CD4-positive, alpha-beta T cell treated with Interferon alpha-2 for 1 hour (primary cell): ENCODE measurements at places on chromosomes 12 and 14.

GRCh38 chr14:65846196-65846868 lies 433.8 kb downstream of the FUT8 start:
- peak; percentile 74 for DNase-seq

DNA sequence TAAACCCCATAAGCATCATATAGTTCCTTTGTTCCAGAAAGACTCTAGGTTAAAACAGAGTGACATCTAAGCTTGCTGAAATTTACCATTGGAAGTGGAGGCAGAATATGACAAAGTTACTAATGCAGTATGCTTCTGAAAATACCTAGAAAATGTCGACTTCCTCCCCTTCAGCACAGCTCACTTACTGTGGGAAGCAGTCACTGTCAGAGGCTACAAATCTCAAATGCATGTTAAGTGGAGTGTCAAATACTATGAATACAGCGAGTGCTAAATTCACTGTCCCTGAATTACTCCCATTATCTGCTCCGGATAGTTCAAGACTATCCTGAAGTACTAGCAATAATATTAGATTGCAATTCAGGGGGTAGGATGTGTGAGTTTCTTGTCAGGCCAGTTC lies 1454.6 kb downstream of the AACS start:
- no peak for DNase-seq

GRCh38 chr12:67274186-67274585 lies 5.0 kb downstream of the CAND1 start:
- no peak for DNase-seq

DNA sequence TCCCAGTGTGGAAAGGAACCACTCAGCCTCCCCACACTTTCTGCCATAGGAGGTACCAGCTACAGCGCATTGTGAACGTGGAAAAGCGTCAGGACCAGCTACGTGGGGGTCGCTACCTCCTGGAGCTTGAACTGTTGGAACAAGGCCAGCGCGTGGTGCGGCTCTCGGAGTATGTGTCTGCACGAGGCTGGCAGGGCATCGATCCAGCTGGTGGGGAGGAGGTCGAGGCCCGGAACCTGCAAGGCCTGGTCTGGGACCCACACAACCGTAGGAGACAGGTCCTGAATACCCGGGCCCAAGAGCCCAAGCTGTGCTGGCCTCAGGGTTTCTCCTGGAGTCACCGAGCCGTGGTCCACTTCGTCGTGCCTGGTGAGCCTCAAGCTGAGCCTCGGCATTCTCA lies 96.8 kb downstream of the B4GALNT3 start:
- no peak for DNase-seq

GRCh38 chr12:110913119-110914056 lies 7.0 kb downstream of the MYL2 start:
- no peak for DNase-seq

- DNase-seq = no peak
These were observed 46.0 kb upstream of the CCDC60 start for GRCh38 chr12:119288576-119288975.

GRCh38 chr12:79769860-79770485 lies 79.2 kb upstream of the PAWR start:
- no peak for DNase-seq

DNA sequence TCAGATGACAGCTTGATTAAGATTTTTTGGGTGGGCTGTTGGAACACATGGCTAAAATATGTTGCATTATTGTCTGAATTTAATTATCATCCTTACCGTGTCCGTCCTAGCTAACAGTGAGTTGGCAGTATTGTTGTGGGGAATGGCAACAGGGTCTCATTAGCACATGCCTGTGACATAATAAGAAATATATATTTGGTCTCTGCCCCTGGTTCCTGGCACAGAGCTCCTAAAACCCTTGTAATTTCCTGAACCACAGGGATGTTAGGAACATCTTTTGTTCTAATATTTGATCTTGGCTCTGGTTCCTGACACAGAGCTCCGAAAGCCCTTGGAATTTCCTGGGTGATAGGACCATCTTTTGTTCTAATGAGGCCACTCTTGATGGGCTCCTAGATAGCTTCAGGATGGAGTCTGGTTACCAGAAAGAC lies 76.0 kb downstream of the SYNE2 start:
- DNase-seq = no peak

GRCh38 chr12:75592086-75592485 lies 80.7 kb upstream of the KRR1 start:
- DNase-seq = no peak

DNA sequence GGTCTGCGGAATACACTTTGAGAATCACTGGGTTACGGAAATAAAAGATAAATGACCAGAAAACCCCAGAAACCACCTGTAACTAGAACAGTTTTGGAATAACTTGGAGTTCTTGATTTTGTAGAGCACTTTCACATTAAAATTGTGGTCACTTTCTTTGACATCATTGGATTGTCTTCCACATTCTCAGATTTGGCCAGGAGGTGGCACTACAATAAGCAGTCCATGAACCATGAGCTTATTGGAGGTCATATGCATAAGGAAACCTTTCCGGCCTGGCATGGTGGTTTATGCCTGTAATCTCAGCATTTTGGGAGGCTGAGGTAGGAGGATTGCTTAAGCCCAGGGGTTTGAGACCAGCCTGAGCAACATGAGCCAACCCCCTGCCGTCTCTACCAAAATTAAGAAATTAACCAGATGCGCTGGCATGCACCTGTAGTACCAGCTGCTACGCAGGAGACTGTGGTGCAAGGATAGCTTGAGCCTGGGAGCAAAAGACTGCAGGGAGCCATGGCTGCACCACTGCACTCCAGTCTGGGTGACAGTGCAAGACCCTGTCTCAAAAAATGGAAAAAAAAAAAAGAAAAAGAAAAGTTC lies 107.7 kb upstream of the CAND1 start:
- peak; percentile 38 for DNase-seq

- no peak for DNase-seq
These were observed 2.6 kb downstream of the SOAT2 start for GRCh38 chr12:53105712-53106439.

DNA sequence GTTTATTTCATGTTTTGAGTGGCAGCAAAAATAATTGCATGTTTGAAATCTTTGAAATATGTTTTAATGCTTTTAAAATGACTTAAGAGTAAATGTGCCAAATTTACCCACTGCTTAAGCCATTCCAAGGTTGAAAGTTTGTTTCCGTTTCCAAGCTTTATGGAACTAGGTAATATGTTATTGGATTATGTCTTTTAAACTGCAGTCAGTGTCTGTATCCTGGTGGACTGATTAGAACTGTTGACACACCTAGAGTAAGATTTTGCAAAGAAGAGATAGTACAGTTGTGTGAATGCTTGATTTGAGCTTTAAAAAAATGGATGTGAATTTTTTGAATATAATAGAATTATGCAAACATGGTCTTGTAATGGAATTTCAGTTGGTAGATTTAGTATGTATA lies 135.1 kb downstream of the DERA start:
- no peak for DNase-seq

DNA sequence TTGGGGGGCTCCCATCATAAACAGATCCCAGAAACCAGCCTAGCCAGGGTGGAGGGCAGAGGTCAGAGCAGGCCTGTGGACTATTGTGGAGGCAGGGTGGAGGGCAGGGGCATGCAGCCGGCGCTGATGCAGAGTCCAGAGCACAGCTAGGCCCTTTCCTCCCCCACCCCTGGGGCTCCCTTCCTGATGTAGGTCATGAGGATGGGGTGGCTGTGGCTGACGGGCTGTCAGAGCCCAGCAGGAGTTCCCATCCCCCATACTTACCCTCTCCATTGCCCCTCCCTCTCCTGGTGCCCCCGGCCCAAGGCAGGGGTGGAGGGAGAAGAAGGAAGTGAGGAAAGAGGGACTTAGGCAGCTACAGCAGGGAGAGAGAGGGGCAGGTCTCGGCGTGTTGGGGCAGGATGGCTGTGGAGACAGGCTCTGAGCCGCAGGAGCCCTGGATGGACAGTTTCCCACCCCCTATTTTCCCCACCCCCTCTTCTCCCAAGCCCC lies 5.7 kb upstream of the ZNF385A start:
- DNase-seq = no peak

- DNase-seq = no peak
These were observed 13.8 kb downstream of the BAG5 start for GRCh38 chr14:103548463-103549351.

GRCh38 chr14:101494826-101495225 lies 66.5 kb upstream of the DIO3 start:
- DNase-seq = no peak
